Type B pancreatic cell (in vitro differentiated cells): ENCODE measurements at places on chromosomes 3 and 15.

GRCh38 chr3:153746211-153746610 lies 375.0 kb upstream of the ARHGEF26 start:
- no peak for DNase-seq

- no peak for DNase-seq
These were observed 29.1 kb downstream of the FGD5 start for GRCh38 chr3:14847613-14848541.

DNA sequence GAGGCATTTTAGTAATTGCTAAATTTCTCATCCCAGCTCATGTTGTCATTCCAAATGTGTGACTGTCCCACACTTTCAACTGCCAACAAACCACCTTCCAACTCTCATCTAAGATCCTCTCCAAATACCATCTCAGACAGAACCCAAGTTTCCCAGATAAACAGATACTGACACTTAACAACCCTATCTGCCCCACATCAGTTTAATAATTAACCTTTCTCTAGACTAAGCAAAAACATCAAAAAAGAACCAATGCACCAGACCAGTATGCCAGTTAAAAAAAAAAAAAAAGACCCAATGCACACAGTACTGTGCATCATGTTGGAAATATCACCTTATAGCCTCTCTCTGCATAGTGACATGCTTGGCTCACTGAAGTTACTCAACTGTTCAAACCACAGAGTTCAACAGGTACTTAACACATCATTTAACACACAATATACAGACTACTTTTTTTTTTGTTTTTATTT lies 5.5 kb downstream of the SFMBT1 start:
- DNase-seq = no peak

DNA sequence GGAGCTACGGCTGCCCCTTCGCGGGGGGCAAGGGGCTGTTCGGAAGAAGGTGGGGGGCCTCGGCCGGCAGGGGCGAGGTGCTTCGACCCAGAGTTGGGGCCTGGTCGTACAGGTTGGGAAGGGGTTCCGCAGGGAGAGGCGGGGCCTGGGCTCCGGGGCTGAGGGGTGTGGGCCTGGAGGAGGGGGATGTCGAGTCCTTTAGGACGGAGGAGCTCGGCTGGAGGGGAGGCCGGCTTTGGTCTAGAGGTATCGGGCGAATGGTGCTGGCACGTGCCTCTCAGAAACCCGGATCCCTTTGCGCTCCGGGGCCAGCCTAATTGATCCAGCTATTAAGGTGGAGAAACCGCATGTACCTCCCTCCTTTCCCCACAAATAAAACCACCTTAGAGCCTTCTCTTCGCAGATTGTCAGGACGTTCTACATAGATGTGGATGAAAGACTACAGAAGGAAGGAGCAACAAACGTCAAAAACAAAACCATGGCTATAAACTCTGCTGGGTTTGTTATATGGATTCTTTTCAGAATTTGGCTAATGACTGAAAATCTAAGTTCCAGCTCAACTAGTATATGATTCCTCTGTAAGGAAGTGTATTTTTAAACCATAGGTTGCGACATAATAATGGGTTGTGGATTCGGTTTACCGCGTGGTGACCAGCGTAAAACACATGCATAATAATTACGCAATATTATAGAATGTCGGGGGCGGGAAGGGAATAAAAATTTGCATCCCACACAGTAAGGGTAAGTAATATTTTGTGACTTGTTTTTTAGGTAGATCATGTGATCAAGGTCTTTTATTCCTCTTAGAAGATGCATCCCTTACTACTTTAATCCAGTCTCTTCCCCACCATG lies 644 bp upstream of the NGLY1 start:
- DNase-seq = peak; percentile 79

- DNase-seq = peak; percentile 89
These were observed 226.8 kb upstream of the IGF1R start for GRCh38 chr15:98421419-98422129.

- DNase-seq = no peak
These were observed 1.6 kb downstream of the SPRED1 start for GRCh38 chr15:38254051-38254883.

DNA sequence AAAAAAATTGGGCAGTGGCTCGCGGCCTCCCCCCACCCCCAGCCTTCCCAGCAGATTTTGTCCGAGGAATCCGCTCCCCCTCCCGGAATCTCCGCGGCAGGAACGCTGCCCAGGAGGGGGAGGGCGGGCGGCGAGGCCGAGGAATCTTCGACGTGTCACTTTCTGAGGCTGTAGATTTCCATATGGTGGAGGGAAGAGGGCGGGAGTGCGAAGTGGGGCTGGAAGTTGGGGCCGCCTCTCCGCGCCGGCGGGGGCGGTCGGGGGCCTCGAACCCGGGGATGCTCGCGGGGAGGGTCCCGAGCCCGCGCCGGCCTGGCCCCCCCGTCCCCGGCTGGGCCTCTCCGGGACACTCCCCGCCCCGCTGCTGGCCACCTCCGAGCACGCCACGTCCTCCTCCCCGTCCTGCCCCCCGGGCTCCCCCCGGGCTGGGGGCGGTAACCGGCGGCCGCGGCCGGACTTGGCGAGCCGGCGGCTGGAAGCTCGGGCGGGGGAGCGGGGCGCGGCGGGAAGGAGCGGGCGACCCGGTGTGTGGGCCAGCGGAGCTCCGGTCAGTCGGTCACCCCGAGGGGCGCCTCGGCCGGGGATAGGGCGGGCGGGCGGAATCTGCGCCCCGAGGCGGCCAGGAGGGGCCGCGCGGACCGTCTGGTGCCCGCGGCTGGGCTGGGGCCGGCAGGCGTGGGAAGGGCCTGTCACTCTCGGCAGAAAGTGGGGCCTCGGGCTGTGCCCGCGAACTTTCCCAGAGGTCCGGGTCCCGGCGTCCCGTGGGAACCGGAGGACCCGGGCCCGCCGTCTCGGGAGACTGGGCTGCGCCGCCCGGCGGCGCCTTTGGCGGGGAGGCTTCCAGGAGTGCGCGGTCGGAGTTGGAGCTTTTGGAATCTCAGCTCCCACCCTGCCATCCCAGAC lies 951 bp downstream of the FNDC3B start:
- DNase-seq = peak; percentile 80

DNA sequence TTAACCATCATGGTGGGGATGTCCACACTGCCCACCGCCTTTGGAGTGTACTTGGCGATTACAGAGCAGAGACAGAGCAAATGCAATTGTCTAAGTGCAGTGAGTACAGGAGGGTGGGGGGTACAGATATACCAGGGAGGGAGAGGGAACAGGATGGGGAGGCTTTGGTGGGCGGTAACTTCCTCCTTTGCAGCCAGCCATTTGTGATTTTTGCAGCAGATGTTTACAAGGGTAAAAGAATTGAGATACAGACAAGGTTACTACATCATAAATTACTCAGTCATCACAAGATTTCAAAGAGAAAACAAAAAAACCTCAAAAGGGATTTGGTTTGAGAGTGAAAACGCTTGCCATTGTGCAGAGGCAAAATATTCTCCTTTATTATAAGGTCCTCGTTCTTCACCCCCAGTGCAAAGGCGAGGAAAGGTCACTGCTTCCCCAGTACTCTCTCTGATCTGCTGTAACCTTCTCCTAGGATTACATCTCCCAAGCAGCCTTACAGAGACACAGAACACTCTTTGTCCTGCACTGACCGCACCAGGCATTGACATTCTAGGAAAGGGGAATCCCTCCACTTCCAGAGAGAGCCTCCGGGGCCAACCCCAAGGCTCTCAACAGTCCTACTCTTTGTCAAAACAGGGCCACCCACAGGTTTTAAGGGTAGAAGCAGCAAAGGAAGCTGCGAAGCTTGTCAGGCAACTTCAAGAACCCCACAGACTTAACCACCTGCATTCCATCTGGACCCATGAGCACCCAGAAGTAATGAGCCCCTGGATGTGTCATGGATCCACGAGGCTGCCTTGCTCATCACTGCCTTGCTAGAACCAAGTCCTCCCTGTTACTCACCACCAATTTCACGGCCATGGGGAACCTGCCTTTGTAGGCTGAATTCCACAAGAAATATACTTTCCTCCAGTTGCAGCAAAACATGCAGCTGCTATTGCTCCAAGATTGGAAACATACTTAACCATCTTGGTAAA lies 117.3 kb downstream of the ADAMTS17 start:
- DNase-seq = no peak

GRCh38 chr15:79381593-79381992 lies 50.5 kb upstream of the MINAR1 start:
- DNase-seq = no peak

GRCh38 chr3:139122221-139122581 lies 77.5 kb upstream of the PRR23C start:
- DNase-seq = no peak

GRCh38 chr3:107966276-107966675 lies 124.6 kb downstream of the CD47 start:
- DNase-seq = no peak

DNA sequence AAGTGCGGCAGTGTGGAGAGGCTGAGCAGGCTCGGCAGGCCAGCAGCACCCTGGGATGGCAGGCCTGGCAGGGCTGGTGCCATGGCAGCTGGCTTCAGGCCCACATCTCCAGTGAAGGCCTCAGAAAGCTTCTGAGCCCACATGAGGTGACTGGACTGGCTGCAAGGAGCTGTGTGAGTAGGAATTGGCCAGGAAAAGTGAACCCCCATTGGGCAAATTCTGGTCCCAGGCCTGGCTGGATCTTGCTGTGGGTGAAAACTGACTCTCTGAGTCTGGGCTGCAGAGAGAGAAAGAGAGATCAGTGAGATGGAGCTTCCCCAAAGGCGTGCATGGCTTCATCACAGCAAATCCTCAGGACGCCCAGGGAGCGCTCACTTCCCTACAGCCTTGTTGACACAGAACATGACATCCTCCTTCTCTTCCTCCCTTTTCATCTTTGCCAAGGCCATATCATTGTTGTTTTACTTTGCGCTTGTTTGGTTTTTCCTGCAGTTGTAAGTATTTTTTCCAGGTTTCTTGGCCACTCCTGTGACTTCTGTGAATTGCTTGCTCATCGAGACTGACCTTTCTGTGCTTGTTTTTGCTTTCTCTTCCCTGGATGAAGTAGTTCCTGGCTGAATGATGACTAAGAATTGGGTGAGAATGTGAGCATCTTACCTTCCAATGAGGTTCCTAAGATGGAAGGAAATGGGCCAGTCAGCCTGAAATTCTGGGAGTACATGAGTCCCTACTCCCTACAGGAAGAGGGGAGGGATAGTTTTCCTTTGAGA lies 299.1 kb downstream of the TLE3 start:
- DNase-seq = no peak

- DNase-seq = no peak
These were observed at the start of gene LRTM1 for GRCh38 chr3:54928046-54928770. Gene LRTM1, minus strand, starts transcription at chr3:54928059. Its CDS starts 148 bp downstream, at chr3:54927911.

GRCh38 chr3:27681249-27681748 lies 40.8 kb downstream of the EOMES start:
- no peak for DNase-seq

- DNase-seq = no peak
These were observed 243.1 kb upstream of the SETMAR start for GRCh38 chr3:4060064-4060463.

DNA sequence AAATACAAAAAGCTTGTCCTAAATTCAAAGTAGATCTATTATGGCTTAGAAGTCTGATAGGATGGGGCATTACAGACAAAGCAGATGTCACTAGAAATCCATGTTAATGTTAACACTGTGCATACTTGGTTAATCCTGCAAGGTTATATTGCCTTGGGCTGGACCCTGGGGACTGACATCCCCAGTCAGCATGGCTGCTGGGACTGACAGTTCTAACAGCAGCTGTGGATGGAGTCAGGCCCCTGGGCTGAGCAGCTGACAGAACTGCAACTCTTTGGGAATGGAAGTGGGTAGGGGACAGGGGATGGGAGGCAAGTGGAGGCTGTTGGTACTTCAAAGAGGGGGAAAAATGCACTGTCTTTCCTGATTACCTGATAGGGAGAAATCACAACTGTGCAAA lies 7.5 kb downstream of the P2RY1 start:
- no peak for DNase-seq

GRCh38 chr3:173140986-173141385 lies at the start of gene SPATA16:
Gene SPATA16, minus strand, starts transcription at chr3:173141235. Its CDS starts 23,504 bp downstream, at chr3:173117731.
- DNase-seq = no peak

DNA sequence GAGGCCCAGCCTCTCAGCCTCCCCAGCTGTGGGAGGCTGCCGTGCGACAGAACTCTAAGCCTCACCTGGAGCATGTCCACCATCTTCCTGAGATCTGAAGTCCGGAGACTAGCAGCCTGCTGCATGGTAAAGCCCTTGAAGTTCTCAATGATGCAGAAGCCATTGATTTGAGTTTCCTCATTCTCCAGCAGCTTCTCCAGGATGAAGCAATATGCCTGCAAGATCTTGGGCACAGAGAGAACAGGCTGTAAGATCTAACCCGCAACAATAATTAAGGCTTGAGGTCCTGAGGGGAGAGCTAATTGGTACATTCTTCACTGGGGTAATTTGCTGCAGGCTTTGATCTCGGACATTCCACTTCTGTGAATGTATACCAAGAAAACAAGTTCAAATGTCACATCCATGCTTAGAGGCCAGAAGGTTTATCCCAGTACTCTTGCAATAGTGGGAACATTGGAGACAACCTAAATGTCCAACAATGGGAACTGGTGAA lies 9.7 kb downstream of the RLBP1 start:
- no peak for DNase-seq

GRCh38 chr15:101111570-101112262 lies 140.1 kb downstream of the CHSY1 start:
- no peak for DNase-seq

DNA sequence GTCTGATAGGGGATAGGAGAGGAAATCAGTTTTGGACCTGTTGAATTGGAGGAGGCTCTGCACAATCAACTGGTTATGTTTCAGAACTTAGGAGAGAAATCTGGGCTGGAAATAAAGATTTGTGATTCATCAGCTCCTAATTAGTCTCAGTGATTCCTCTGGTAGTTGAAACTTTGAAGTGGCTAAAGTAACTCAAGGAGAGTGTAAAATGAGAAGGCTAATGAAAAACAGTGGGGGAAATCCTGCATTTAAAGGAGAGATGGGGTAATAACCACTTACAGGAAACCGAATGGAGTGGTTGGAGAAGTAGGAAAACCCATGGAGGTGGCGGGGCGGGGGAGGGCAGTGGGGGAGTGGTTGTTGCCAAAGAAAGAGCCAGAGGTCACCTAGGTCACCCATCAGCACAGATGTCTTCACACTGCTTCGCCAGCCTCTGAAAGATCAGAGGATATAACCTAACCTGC lies 32.6 kb downstream of the MAP2K5 start:
- no peak for DNase-seq

- no peak for DNase-seq
These were observed 22.9 kb downstream of the IL5RA start for GRCh38 chr3:3087279-3087678.

- no peak for DNase-seq
These were observed 78.8 kb downstream of the AAGAB start for GRCh38 chr15:67175643-67176071.

DNA sequence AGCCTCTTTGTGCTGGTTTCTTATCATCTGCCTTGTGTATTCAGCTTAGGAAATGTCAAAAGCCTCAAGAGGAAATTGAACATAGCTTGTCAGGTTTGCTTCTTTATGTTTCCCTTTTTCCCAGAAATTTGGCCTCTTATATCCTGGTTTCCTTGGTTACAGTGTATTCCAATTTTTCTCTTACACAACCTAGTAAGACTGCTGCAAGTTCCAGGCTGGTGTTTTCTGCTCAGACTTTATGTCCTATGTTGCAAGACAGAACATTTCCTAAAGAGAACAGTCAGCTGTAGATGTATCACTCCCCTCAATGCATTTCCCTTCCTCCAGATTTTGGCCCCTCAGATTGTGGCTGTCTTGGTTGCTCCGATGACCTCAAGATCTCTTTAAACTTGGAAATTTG lies 102.5 kb downstream of the SH3GL3 start:
- DNase-seq = no peak
